ENCODE measurements at places on chromosomes 3 and 15. TPM values are rescaled to one million over a fixed set of nuclear protein-coding genes. Genes with fewer than 3 reads are reported as not detected.

GRCh38 chr3:51539291-51539941 is 897 bp downstream of the RAD54L2 start:
- DNase-seq, result peak; percentile 96

DNA sequence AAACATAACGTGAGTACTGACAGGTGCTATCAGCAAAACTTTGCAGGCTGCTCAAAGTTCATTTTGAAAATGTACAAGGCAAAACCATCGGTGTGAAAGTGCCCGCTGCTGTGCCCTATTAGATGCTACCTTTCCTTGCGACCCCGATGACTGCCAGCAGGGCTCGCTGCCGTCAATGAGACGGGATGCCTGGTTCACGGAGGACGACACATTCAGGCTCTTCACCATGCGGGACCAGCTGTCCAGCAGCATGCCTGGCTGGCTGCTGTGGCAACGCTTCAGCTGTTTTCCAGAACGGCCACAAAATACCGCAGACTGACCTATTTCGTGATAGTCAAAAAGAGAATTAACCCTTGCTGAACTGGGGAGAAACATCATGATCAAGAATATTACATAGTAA is 92.7 kb upstream of the OCA2 start:
- DNase-seq, result peak; percentile 83

DNA sequence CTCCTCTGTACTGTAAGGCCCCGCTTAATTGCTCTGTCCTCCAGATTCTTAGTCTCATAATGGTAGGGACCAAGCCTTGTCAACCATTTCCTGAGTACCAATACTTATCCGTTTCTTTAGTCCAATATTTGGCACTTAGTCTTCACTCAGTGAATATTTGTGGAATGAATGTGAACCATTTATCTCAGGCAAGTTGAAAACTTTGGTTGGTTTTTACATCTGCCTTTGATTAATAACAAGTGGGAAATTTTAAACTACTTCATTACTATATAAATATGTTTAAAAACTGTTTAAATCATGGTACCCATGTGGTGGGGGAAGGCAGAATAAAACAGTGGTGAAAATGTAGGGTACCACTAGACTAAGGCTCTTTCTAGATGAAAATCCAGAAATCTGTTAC is 15.2 kb downstream of the CA12 start:
- DNase-seq, result peak; percentile 86

GRCh38 chr3:101635345-101635744 is 41.6 kb downstream of the ZBTB11 start:
- no peak for DNase-seq

DNA sequence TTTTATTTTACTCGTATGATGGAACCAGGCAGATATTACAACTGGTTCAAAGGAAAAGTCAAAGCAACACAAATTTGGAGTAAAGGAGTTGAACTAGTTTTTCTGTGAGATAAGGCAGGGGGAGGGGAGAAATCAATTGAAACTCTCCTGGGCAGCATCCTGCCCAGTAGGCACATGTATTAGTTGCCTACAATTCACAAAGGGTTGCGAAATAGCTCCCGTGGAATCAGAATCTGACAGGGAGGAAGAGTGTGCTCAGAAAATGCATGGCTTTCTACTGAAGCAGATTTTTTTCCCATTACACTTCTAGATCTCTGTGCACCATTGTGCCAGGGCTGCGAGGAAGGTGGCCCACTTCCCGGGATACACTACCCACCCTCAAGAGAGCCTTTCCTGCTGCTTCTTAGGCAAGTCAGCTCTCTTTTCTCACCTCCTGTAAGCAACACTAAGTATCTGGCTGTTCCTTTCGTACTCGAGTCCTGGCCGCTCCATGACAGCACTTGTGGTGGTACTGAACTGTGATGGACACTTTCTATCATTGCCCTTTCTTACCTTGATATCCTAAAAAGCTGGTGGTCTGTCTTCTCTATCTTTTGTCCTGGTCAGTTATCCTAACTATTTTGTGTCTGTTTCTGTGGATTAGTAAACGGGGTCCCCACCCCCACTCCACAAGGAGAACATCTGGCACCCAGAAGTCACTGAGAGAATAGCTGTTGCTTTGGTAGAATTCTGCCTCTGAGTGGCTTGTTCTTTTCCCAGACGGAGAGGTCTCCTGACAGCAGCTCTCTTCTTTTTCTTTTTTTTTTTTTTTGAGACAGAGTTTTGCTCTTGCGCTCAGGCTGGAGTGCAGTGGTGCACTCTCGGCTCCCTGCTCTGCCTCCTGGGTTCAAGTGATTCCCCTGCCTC is 74.8 kb downstream of the RPL39L start:
- DNase-seq, result no peak

- DNase-seq, result no peak
Measured at GRCh38 chr3:70360979-70361760, 48.7 kb upstream of the MDFIC2 start.

- no peak for DNase-seq
Measured at GRCh38 chr3:78249294-78249693, 1209.4 kb downstream of the ROBO2 start.

DNA sequence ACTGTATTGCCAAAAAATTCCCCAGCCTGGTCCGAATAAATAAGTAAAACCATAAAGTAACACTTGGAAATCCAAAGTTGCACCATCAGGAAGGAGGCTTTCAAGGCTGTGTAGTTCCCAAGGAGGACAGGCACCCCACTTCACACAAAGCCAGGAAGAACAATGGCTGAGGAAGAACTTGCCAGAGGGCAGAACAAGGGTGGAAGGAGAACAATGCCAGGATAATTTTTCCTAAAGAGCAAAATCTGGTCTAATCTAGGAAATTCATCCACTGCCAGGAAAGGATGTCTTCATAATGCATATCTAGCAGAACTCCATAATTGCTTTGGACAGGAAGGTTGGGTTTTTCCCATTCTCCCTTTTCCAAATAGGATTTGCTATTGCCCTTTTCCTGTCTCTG is 15.7 kb upstream of the ARID3B start:
- no peak for DNase-seq

DNA sequence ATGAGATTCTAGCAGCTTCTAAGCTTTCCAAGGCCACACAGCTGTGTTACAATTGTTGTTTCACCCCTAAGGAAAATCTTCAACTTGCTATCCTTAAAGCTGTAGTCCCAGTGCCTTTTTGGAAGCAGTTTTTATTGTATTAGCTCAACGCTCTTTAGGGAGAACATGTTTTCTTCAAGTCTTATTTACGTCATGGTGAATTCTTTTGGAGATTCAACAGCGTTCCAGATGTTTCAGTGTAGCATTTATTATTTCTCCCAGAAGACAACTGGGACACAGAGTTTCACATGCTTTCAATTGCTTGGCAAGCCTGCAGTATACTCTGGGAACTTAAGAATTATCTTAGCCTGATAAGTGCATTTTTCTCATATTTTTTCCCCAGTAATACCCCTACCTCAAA is 888.3 kb downstream of the PLOD2 start:
- no peak for DNase-seq

The CCDC39 gene
- total RNA-seq, result not detected

The SPATA12 gene
- total RNA-seq, result not detected

The SOX14 gene
- total RNA-seq, result not detected

DNA sequence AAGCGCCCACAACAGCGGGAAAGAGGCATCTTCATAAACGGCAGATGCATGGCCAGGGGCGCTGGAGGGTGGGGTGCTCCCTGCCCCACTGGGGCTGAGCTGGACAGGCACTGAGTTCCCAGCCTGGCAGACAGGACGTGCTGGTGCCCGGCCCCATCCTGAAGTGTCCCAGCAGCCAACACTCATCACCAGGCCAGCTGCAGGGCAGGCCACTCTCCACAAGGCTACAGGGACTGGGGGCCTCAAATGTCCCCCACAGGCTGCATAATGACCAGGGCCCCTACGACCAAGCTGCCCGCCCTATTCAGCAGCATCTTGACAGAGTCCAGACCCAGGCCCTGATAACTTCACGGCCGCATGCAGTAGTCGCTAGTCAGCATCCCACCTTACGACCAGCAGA is 124.1 kb upstream of the IQSEC1 start:
- DNase-seq, result peak; percentile 74

- no peak for DNase-seq
Measured at GRCh38 chr3:41364736-41365135, 165.4 kb downstream of the CTNNB1 start.

GRCh38 chr3:126108676-126109050 is 24.7 kb upstream of the SLC41A3 start:
- DNase-seq, result no peak

DNA sequence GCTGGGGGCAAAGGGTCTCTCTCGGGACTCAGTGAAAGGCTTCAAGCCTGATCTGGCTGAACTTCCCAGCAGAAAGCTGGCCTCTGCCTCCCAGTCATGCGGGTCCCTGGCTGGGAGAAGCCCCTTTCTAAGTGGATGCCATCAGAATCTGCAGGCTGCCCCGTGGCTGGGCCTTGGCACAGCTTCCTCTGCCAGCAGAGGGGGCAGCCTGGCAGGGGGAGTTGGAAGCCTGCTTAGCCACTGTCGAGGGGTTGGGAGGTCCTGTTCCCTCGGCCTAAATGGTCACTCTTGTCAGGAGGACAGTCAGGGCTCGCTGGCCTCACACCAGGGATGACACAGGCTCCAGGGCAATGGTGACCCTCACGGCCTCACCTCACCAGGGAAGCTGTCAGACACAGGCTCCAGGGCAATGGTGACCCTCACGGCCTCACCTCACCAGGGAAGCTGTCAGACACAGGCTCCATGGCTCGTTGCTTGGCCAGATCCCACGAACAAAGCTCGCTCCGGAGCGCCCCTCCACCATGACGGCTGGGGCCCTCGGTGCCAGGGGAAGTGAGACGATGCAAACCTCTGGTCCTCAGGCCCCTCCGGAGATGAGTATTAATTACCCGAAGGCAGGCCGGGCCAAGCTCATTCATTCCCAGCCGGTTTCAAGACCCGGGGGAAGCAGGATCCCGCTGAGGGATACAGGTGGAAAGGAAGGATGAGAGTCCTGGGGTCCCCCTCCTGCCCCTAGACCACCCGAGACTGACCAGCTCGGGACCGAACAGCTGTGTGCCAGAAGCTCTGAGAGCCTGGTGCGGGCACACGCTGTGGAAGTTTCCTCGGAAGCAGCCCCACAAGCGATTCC is 151.0 kb downstream of the CHSY1 start:
- DNase-seq, result peak; percentile 15

The SLC12A1 gene
- total RNA-seq, result not detected

The ZBBX gene
- total RNA-seq, result not detected

DNA sequence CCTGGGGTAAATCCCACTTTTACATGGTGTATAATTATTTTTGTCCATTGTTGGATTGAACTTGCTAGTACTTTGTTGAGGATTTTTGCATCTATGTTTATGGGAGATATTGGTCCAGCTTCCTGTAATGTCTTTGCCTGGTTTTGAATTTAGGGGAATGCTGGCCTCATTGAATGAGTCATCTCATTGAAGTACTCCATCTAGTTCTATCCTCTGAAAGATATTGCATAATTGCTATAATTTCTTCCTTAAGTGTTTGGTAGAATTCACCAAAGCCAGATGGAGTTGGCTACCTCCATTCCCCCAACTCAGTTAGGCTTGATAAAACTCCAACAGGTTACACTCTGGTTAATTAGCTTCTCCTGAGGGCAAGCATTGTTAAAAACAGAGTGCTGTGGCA is 237.4 kb upstream of the TGFBR2 start:
- no peak for DNase-seq

GRCh38 chr3:141825216-141826011 is 51.0 kb upstream of the ATP1B3 start:
- DNase-seq, result no peak

DNA sequence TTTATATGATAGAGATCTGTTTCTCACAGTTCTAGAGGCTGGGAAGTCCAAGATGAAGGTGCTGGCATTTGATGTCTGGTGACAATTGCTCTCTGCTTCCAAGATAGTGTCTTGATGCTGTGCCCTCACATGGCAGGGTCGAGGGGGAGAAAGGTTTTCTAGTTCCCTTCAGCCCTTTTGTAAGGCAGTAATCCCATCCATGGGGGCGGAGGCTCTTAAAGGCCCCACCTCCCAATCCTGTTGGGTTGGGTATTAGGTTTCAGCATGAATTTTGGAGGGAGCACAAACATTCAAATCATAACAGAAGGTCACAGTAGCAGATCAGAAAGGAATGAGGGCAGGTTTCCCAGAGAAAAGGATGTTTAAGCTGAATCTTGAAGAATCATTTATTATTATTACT is 601.7 kb upstream of the ZNF717 start:
- no peak for DNase-seq

- no peak for DNase-seq
Measured at GRCh38 chr3:5277612-5278236, 90.2 kb downstream of the EDEM1 start.

- DNase-seq, result no peak
Measured at GRCh38 chr3:188949996-188950395, 221.8 kb upstream of the TPRG1 start.

DNA sequence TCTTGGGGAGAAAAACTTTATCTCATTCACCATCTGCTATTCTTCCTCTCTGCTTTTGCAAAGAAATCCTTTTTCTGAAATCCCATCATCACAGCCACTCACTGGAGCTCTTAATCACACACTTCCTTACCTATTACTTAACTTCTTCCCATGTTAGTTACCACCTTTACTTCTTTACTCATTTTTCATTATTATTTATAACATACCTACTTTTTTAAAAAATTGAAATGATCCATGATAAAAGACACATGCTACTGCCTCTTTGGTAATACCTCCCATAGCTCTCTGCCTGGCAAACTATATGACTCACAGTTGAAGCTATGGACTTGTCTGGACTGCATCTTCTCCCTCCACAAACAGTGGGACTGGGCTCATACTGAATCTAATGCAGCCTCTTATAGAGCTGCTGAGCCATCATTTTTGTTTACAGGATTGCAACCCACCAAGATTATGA is 150.3 kb downstream of the TNIK start:
- peak; percentile 22 for DNase-seq

DNA sequence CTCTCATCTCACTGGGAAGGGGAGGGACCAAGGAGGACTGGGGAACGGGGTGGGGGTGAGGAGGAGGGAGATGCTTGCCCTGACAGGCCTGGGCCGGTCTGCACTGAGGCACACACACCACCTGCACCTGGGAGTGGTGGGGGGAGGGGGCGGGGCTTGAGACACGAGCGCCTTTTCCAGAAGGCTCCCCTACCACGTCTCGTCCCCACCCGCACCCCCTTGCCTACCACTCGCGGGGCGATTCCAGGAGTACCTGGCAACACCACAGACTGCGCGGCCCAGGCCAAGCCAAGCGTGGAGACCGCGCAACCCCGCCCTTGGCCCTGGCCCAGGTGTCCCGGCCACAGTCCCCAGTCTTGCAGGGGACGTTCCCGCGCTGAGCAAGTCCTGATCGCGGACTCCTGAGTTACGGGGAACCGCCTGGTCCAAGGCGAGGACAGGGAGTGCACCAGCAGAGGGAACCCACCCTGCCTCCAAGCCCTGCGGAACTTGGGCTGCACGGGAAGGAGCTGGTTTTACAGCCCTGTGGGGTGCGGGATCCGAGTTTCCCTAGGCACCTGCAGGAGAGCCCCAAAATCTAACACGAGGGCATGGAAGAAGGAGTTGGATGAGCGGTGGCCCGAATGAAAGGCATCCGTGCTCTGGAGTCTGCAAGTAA is 68.1 kb upstream of the SH3GL3 start:
- DNase-seq, result no peak

GRCh38 chr3:72766866-72767265 is 81.4 kb downstream of the SHQ1 start:
- DNase-seq, result no peak

- DNase-seq, result no peak
Measured at GRCh38 chr3:112579232-112579631, 17.4 kb downstream of the SLC35A5 start.

GRCh38 chr3:24360957-24361356 is 133.7 kb downstream of the THRB start:
- no peak for DNase-seq
